ENCODE measurements at places on chromosomes 7 and 10.
A peak's percentile ranks its signal among the peaks of the same experiment; 100 is the strongest.

GRCh38 chr10:99860466-99860865 lies 78.0 kb downstream of the ABCC2 start:
- no peak for DNase-seq

DNA sequence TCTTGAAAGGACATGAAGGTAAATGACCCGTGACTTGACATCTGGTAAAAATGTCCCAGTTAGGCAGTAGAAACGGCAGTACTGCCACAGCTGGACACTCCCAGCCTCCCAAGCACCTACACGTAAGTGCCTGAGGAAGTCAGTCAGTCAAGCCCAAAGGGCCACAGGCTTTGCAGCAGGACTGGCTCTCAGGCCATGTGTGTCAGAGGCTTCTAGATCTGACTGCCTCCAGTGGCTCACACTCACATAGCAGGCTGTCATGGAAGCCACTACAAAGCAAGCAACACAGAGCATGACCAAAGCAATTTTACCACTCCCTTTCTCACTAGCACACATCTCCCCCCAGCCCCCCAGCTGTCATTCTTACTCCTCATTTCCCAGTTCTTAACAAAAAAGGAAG lies 17.8 kb upstream of the CCNJ start:
- DNase-seq: no peak

- DNase-seq: peak; percentile 68
Observed at GRCh38 chr10:1638889-1639419, 98.4 kb downstream of the ADARB2 start.

GRCh38 chr7:151152643-151153513 lies 14.6 kb downstream of the GBX1 start:
- no peak for DNase-seq

- no peak for DNase-seq
Observed at GRCh38 chr7:84384417-84384816, 189.8 kb upstream of the SEMA3A start.

DNA sequence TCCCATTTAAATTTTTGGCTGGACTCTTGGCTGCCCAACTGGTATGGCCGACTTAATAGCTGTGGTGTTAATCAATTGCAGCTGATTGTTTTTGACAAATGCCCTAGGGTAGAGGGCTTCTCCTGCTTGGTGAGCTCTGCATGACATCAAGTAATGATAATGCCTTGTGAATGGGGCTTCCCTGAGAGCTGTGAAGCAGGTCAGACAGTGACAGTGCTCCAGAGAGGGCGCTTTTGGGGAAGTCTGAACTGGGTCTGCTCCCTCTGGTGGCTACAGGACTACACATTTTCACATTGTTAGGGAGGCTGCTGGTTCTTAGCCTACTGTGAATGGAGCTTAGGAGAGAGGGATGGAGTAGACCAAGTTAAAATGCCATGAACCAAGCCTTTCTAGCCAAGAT lies 98.8 kb downstream of the SDK1 start:
- no peak for DNase-seq

Data from NCI-H774 (cell line).